Stimulated activated CD4-positive, alpha-beta T cell treated with anti-CD3 and anti-CD28 coated beads, Interleukin-12 subunit alpha, Interleukin-12 subunit beta, amount 100 ng/mL, for 24 hours (primary cell): ENCODE measurements at places on chromosomes 12 and 14.

DNA sequence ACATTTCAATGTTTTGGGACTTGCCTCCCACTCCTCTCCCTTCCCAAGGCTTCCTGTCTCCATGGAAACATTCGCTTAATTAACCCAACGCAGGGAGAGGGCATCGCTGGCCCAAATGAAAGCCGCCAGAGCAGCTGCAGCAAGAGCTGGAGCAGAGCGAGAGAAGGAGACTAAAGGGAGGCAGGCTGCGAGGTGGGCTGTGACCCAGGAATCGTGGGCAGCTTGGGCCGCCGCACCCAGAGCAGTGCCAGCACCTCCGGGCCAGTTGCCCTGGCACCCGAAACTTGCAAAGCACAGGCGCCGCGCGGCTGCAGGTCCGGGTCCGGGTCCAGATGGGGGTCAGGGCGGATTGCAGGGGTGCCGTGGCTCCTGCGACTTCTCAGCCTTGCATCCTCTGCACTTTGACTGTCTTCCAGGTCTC lies 43.5 kb upstream of the PTPRQ start:
- DNase-seq: no peak

DNA sequence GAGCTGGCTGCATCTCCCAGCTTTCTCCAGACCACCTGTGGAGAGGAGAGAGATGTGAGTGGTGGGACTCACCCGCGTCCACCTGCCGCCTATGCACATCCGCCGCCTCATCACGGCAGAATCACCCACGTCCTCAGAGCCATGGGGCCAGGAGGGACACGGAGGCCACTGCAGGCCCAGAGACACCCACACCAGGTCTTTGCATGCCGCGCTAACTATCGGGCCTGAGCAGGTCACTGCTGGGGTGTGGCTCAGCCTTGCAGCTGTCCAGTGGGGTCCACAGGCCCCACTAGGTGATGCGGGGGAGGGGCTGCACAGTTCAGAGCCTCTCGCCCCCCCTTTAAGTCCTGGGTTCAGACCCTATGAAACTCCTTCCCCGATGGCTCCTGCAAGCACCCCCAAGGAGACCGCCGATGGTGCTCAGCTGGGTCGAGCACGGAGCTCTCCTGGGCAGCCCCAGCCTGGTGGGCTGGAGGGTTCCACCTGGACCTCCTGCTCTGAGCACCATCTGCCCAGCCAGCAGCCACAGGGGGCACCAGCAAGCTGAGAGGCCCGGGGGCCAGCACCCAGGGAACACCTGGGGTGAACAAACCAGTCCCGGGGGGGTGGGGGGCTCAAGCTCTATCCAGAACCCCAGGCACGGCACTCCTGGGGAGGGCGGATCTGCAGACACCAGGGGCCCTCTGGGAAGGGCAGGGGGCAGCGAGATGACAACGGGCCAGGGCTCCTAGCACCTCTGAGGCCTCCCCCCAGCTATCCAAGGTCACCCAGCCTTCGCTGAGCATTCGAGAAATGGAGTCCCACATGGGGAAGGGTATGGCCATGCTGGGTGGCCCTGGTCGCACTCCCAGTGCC lies 34.3 kb downstream of the CCNK start:
- DNase-seq: no peak

- DNase-seq: peak; percentile 22
These were observed 704 bp downstream of the ATP2B1 start for GRCh38 chr12:89707703-89708564.

- DNase-seq: no peak
These were observed 108.2 kb downstream of the STXBP6 start for GRCh38 chr14:24941719-24942118.

DNA sequence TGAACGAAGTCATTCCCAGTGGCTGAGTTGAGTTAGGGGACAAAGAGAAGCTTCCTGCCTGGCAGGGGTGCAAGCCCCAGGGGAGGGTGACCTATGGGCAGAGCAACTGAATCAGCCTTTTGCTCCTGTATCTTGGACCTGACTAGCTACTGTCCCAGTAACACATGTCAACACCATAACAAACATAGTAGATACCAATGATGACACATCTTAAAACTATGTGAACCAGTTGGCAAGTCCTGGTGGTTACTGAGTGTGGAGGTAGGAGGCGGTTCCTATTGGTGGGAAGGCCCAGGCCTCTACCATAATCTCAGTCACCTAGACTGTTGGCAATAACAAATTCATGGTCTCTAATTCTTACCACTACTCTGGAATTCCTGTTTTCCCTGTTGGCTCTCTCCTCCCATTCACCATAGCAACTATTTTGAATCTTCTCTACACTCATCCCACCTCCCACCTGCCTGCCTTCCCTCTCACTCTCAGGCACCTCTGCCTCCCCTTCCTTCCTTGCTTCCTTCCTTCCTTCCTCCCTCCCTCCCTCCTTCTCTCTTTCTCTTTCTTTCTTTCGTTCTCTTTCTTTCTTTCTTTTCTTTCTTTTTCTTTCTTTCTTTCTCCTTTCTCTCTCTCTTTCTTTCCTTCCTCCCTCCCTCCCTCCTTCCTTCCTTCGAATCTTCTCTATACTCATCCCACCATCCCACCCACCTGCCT lies 8.1 kb upstream of the P2RX7 start:
- no peak for DNase-seq

DNA sequence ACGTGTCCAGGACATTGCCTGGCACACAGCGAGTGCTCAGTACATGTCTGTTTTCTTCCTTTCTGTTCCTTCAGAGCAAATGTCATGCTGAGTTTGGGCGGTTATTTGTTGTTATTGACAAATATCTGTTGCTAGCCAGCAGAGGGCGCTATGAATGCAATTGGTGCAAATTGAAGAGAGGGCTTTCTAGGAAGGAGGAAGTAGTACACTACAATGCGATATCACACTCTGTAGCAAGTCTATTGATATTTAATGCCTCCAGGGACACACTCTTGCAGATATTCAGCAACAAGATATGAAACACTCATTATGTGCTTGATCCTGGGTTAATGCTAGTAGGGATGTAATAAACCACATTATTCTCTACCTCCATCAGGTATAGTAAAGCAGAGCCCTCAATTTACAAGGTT lies 267.3 kb upstream of the SRRM4 start:
- DNase-seq: no peak

DNA sequence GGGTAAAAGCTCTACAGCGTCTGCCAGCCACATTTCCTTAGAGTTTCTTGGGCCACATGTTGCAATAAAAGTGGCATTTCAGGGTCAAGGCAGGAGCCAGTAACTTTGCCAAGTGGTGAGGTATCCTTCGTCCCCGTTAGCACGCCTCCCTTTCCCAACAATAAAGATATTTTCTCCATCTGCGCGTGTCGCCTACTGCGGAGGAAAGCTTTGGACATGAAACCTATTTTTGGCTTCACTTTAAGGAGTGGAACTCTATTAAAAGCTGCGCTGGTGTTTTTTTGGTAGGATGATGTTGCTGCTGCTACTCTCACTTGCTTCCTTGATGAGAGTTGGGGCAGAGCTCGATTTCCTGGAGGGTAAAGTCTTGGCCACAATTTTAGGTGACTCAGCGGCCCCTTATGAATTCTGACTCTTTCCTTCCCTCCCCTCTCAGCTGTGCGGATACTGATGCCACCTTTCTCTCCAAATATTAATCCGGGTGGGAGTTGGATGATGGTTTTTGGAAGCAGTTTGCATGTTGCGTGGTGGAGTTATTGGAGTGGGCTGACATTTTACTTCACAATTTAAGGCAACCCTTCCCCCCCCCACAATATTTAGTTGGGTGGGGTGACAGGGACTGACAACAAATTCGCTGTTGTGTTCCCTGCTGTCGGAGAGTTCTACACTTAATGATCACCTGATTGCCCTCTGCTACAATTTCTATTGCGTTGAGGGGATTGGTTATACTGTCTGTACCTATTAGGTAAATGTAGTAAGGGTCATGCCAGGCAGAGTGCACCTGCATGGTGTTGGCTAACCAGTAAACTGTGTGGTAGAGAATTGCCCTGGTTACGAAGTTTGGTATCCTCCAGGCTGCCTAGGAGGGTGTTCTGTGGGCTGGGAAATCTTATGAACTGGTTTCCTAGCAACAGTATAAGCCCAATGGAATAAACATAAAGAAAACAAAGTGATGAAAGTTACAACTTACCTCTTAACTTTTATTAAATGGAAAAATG lies 1.1 kb downstream of the CCDC91 start:
- peak; percentile 11 for DNase-seq

- no peak for DNase-seq
These were observed 136.8 kb downstream of the TTC8 start for GRCh38 chr14:88961214-88961613.

DNA sequence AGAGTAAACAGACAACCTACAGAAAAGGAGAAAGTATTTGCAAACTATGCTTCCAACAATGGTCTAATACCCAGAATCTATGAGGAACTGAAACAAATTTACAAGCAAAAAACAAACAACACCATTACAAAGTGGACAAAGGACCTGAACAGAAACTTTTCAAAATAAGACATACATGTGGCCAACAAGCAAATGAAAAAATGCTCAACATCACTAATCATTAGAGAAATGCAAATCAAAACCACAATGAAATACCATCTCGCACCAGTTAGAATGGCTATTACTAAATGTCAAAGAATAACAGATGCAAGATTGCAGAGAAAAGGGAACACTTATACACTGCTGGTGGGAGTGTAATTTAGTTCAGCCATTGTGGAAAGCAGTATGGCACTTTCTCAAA lies 125.8 kb downstream of the C12orf42 start:
- DNase-seq: no peak

- no peak for DNase-seq
These were observed 235.5 kb upstream of the PDE3A start for GRCh38 chr12:20132818-20133217.

DNA sequence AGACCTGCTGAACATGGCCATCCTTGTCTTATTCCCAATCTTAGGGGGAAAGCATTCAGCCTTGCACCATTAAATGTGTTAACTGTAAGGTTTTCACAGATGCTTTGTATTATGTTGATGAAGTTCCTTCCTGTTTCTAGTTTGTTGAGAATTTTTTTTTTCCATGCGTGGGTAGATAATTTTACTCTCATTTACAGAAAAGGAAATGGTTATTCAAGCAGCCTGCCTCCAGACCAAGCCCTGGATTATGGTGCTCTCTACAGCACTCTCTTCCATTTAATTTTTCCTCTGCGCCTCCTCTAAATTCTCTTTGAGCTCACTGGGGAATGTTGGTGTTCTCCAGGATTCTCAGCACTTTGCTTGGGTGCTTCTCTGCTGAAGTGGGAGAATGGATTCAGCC lies 179.3 kb upstream of the PZP start:
- DNase-seq: no peak

- no peak for DNase-seq
These were observed 8.6 kb downstream of the EVL start for GRCh38 chr14:100073576-100074430.

- no peak for DNase-seq
These were observed 2.6 kb downstream of the LIN7A start for GRCh38 chr12:80935111-80935510.

- peak; percentile 40 for DNase-seq
These were observed 790 bp downstream of the DYNC1H1 start for GRCh38 chr14:101965181-101965544.

- no peak for DNase-seq
These were observed 311.9 kb downstream of the BCL11B start for GRCh38 chr14:98959958-98960616.

GRCh38 chr12:67431411-67432020 lies 162.4 kb downstream of the CAND1 start:
- DNase-seq: no peak

- no peak for DNase-seq
These were observed 2.8 kb downstream of the RXYLT1 start for GRCh38 chr12:63782466-63782865.

DNA sequence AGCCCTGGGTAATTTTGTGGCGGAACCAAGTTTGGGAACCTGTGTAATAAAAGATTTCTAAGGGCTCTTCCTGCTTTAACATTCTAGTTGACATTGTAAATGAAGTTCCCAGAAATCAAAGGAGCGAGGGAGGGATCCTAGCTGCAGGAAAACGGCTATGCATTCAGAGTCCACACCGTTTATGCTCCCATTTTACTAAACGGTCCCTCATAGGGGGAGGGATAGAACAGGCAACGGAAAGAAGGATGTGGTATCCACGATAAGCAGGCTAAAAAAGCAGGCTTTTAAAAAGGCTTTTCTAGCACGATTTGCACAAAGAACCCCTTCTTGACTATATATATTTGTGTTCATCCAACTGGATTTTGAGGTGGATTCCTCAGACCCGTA lies 559 bp downstream of the SYNJ2BP start:
- DNase-seq: no peak

DNA sequence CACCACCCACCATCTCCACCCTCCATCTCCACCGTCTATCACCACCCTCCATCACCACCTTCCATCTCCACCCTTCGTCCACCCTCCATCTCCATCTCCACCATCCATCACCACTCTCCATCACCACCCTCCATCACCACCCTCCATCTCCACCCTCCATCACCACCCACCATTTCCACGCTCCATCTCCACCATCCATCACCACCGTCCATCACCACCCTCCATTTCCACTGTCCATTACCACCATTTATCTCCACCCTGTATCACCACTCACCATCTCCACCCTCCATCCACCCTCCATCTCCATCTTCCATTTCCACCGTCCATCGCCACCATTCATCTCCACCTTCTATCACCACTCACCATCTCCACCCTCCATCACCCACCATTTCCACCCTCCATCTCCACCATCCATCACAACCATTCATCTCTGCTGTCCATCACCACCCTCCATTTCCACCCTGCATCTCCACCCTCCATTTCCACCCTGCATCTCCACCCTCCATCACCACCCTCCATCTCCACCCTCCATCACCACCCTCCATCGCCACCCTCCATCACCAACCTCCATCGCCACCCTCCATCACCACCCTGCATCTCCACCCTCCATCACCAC lies 6.1 kb upstream of the CEP170B start:
- DNase-seq: no peak

DNA sequence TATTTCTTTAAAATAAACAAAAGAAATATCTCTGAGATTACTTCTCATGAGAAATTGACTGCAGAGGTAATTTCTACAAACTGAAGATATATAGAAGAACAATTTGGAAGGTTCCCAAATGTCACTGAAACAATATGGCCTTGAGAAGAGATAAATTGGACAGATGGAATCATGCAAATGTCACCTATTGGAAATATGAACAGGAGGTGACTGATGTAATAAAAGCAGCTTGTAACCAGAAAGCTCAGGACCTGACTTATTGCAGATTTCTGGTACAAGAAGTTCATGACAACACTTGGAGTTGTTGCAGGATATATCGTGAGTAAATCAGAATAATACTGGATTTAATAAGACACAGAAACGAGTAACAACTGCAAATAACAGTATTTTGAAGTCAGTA lies 93.3 kb upstream of the TRHDE start:
- DNase-seq: no peak

- DNase-seq: no peak
These were observed 19.9 kb upstream of the ADAMTS20 start for GRCh38 chr12:43571885-43572284.
